ENCODE measurements at places on chromosomes 11 and 22.

DNA sequence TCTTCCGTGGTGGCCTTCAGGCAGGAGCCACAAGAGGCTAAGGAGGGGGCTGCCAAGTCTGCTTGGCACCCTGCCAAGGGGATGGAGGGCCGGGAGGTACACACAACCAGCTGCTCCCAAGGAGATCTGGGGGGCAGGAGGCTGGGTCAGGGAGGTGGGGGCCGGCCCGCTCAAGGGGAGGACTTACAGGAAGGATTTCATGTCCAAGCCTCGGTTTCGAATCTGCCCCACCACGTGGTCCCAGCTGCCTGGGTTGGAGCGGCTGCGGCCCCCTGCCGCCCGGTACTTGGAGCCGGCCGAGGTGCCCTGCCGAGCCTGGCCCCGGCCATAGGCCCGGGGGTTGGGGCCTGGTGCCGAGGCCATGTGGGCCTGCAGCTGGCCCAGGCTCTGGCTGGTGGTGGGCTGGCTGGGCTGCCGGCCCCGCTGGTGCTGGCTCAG is 33.5 kb downstream of the LRRC10B start:
- no peak for DNase-seq

DNA sequence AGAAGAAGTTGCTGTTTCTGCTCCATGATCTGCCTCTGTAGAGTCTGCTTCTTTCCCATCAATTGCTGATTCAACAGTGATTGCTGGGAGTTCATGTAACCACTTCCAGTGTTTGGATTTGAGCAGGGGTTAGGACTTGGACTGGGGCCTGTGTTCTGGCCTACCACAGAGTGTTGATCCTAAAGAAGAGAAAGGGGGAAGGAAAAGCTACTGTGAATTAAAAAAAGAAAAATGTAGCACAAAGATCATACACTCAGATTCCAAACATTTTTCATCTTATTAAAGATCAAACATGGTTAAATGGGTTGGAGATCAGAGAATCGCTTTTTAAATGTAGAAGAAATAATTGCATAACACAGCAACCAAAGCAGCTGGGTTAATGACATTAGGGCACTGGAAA is 67.6 kb upstream of the MTMR2 start:
- no peak for DNase-seq

DNA sequence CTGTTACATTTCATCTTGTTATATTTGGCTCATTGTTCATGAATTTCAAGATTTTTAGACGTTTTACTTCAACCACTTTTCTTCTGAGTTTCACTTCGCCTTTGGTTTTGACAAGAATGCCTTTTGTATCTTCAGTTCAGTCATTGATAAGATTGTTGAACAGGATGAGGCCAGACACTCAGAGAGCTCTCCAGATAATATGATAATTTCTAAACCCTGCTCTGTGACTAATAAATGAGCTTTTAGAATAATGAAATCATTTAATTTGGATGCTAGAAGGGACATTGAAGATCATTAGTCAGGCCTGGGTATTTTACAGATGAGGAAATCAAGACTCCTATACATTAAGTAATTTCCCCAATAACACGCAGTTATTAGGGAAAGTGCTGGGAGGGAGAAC is 37.2 kb upstream of the GRAMD1B start:
- no peak for DNase-seq

- DNase-seq: no peak
Observed at GRCh38 chr11:16815047-16815767, 76.8 kb downstream of the C11orf58 start.

DNA sequence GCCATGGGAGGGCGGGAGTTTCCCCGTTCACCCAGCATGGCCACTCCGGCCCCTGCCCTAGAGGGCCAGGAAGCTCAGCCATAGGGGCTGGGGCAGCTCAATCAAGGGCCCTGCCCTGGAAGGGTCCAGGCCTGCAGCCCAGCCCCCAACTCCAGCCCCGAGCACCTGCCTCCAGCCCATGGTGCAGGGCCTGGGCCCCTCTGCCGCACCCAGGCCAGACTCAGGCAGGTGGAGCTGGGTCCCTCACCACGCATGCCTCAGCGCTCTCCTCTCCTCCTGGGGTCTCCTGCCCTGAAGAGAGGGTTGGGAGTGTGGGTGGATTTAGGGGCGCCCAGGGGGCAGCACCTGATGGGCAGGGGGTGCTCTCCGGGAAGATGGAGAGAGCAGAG is 13.1 kb downstream of the MLC1 start:
- no peak for DNase-seq

DNA sequence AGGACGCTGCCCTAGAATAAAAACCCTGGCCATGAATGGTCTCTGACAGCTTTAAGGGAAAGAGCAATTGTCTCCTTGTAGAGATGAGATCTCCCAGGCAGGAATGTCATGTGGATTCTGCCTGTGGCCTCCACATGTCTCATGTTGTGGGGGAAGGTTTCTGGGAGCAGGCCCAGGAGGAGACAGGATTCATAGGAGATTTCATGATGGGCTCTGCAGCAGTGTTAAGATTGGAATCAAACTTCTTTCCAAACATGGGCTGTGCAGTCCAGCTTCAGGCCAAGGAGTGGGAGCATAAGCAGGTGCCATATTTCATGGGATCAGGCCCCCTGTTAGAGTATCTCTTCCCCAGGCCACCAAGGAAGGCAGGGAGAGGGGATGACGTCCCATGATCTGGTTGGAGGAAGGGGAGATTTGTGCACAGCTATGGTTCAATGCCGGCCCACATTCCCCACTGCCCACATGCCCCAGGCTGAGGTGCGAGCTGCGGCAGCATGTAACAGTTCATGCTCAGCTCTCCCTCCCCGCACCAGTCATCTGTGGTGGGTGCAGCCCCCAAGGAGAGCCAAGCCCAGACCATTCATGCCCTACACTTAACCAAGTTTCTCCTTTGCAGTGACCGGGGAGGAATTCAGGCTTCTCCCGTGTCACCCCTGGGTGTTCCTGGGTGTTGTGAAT is 42.5 kb downstream of the LMO1 start:
- DNase-seq: no peak

GRCh38 chr22:41368543-41369423 is 13.0 kb upstream of the TEF start:
- no peak for DNase-seq

GRCh38 chr11:31628111-31628510 is 118.5 kb downstream of the ELP4 start:
- DNase-seq: no peak

- DNase-seq: no peak
Observed at GRCh38 chr11:36237391-36237790, 51.8 kb downstream of the COMMD9 start.

GRCh38 chr11:35206616-35207015 is 67.6 kb downstream of the CD44 start:
- no peak for DNase-seq

DNA sequence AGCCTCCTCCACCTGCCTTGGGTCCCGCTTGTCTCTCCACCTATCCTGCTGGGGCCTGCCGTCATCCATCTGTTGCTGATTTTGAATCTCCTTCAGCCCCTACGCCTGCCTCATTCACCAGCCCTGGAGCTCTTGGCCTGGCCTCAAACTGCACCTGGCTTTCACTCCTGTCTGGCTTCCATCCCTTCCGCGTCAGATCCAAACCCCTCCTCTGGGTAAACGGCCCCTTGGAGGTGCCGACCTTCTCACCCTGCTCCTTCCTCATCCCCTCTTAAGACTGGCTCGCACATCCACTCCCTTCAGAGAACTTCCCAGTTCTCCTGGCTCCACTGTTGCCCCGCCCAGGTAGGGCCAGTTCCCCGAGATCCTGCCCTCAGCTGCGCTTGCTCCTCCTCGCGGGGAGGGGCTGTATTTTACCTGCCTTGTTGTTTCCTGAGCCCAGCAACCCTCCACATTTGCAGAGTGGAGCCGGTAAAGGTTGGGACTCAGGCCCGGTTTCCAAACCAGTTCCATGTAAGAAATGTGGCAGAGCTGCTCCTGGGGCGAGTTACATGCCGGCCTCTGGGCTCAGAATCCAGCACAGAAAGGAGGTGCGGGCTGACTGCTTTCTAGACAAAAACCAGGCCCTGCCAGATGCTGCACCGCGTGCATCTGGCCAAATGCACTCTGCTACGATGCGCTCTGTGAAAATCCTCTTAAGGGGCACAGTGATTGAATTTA is 13.9 kb upstream of the SHANK2 start:
- no peak for DNase-seq

DNA sequence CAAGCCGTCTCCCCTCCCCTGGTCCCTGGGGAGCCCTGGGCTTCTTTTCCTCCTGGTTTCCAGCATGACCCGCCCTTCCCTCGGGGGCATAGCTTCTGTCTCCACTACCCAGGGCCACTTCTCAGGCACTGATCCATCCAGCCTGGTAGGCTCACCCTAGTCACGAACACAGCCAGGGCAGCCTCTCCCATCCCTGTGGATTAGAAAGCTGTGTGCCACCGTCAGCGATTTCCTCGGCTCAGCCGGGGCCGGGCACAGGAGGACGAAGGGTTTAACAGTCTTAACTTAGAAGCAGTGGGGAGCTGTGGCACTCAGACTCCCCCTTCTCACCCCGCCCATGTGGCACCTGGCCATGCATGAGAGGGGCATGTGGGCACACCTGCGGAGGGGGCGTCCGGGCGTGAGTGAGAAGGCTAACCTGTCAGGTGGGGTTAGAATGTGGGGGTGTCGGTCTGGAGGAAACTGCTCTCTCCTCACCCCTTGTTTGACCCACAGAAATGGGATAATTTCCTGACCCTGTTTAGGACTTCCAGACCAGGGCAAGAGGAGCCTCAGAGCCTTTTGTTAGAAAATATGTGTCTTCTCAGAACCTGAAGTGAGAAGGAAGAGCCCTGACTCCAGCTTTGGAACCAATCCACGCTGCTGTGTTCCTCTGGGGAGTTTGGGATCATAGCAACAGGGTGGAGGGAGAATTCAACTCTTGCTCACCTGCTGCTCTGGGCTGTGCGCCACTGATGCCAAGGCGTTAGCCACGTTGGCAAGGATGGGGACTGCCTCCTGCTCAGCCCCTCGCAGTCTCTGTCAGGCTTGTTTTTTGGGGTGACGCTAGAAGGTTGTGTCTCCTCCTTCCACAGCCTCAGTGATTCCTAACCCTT is 14.6 kb downstream of the GLB1L2 start:
- DNase-seq: no peak

GRCh38 chr11:123239191-123240150 is 44.4 kb upstream of the CLMP start:
- no peak for DNase-seq

GRCh38 chr11:12152321-12152720 is 41.9 kb downstream of the MICAL2 start:
- DNase-seq: no peak

DNA sequence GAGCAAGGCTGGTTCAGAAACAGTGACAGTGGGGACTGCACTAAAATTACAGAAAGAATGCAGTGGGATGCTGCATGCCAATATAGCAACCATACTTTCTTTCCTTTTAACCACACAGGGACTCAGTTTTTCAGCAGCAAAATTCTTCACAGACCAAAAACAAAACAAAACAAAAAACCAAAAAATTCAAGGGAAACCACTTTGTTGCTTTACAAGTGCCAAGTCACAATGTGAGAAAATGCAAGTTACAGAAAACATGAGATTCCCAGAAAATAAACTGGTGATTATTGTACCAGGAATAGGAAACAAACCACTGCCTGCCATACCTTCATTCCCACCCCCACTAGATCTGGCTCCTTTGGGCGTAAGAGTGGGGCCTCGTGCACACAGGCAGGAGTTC is 52.6 kb downstream of the TENM4 start:
- DNase-seq: no peak

DNA sequence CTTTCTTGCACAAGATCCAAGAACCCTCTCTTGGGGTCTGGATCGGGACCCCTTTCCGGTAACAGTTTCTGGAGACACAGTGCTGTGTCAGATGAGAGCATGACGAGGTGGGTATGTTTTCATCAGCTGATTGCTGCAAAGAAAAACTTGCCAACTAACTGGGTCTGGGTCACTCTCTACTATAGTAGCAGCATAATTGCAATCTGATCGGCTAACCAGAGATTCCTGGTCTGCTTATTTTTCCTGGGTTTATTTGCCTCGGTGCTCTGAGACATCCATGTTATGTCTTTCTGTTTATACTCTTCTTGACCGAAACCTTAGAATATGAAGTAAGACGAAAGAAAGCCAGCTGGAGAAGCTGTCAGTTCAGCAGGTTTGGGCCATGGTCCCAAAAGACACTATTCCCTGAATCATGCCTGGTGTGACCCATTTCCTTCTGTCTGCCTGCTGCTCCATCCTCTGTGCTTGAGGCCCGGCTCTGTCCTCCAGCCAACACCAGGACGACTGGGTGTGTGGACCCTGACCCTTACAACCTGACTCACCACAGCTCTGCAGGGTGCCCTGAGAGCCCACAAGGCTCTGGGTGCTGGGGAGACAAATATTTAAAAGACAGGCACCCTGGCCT is 24.1 kb upstream of the CLMP start:
- no peak for DNase-seq

DNA sequence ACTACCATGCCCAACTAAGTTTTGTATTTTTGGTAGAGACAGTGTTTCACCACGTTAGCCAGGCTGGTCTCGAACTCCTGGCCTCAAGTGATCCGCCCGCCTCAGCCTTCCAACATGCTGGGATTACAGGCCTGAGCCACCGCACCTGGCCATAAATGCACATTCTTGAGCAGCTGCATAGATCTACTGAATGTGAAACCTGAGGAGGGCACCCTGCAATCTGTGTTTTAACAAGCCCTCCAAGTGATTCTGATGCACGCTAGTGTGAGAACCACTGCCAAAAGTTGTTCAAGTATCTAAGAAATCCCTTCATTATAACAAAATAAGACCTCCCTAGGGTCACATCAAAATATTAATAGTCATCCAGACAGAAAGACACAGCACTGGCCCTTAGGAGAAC is 89.3 kb downstream of the RDX start:
- DNase-seq: no peak

GRCh38 chr11:47189100-47189834 is 3.0 kb upstream of the PACSIN3 start:
- DNase-seq: no peak

DNA sequence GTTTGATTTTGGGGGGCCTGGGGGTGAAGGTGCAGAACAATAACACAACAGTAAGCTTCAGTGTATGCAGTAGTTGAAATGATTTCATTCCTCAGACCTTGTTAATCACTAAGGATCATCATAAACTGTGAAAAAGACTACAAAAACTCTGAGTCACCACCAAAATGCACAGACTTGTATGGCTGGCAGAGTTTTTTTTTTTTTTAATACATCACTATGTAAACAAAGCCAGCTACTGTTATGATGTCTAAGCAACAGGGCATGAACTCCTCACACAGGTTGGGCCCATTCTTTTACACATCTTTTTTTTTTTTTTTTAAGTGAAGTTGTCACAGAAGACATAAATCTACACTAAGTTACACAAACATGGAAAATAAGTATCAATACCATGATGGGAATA is 311.9 kb downstream of the GUCY1A2 start:
- no peak for DNase-seq

DNA sequence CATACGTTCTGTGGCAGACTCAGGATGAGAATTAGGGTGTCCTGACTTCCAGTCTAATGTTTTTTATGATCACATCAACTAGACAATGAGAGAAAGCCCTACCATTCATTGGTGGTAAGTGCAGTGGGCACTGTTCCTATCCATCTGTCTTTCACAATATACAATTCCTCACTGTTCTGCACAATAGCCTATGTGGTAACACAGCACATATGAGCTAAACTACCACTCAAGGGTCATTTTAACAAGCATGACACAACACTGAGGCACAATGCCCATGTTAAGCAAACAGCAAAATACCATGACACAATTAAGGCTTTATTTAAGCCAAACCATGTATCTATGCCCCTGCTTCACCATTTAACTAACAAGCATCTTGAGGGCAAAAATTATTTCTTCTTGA is 52.3 kb downstream of the SIK3 start:
- DNase-seq: no peak

GRCh38 chr22:46589871-46590271 is 30.3 kb upstream of the GRAMD4 start:
- no peak for DNase-seq

Measured in activated T-cell treated with anti-CD3 and anti-CD28 coated beads for 24 hours (primary cell).